ENCODE measurements at places on chromosomes 2 and 18.
A peak's percentile ranks its signal among the peaks of the same experiment; 100 is the strongest.

GRCh38 chr2:160493227-160494028, at the start of gene RBMS1:
Gene RBMS1, minus strand, starts transcription at chr2:160493807. Its CDS starts 444 bp downstream, at chr2:160493363.
- no peak for DNase-seq

DNA sequence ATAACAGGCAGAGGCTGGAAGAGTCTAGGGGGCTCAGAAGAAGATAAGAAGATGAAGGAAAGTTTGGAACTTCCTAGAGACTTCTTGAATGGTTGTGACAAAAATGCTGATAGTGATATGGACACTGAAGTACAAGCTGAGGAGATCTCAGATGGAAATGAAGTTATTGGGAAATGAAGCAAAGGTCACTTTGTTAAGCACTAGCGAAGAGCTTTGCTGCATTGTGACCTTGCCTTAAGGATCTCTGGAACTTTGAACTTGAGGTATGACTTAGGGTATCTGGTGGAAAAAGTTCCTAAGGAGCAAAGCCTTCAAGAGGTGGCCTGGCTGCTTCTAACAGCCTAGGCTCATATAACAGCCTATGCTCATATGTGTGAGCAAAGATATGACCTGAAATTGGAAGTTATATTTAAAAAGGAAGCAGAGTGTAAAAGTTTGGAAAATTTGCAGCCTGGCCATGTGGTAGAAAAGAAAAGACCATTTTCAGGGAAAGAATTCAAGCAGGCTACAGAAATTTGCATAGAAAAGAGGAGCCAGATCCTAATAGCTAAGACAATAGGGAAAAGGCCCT, 91.3 kb downstream of the L3MBTL4 start:
- no peak for DNase-seq

GRCh38 chr2:8529706-8530277, 152.1 kb upstream of the ID2 start:
- no peak for DNase-seq

DNA sequence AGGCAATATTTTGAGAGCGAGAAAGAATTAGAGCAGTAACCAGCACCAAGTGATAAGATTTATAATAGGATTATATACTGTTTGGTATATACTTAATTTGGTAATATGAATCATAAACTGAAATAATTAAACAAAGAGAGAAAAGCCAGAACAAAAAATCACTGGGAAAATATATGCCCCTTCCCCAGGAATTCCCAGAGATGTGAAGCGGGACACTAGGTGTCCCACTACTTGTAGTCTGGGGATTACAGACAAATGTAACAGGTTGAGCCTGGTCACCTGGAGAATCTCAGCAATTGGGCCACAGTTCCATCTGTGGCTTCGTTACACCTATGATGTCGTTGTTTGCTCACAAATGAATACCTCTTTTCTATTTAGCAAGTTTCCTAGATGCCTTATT, 256.1 kb upstream of the CHAC2 start:
- no peak for DNase-seq

DNA sequence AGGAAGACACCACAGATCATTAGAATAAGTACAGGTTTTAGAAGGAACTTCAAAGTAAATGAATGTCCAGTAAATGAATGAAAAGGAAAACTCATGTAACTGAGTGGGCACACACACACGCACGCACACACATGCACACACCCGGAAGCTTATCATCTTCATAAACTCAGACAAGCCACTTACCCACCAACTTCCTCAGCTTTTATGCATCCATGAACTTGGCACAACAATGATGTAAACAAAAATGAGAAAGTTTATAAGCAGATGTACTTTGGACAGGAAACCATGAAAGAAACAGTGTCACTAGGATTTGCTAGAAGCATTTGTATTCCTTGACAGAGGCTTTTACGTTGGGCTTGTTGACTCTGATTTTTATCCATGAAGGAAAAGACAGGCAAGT, 23.2 kb downstream of the RNF152 start:
- DNase-seq: no peak

DNA sequence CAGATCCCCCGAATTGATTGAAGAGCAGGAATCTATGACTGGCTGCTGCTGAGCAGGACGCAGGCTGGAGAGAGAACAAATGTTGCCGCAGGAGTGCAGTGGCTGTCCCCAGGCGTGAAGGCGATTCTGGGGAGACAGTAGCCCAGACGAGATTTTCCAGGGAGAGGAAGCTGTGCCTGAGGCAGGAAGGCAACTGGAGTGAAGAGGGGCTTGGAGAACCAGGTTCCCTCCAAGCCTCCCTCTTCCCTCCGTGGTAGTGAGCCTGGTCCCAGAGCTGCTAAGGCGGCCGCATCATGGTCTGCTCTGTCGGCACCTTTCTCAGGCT, 1.3 kb upstream of the NPPC start:
- DNase-seq: no peak

GRCh38 chr2:151946899-151947812, 118.9 kb upstream of the ARL5A start:
- DNase-seq: peak; percentile 1
